ENCODE measurements at places on chromosomes 3 and 15.

DNA sequence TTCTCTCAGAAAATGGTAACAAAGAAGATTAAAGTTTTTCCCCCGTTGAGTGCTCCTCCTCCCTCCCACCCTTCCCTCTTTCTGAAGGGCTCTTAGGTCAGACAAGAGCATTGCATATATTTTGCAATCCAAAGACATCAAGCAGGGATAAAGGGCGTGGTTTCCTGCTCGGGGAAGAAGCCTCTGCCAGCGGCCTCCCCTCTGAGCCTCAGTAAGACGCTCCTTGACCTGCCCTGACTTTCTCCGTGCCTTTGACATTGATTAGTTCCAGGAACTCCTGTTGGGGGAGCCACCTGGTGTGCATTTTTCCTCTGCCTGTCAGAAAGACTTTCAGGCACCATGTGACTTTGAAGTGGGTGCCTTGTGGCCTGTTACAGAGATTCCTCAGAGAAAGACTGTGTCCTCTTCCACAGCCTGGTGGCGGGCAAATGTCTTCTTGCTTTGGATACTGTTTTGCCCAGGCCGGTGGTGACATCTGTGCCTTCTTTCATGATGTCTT lies 87.2 kb upstream of the TBL1XR1 start:
- no peak for DNase-seq

DNA sequence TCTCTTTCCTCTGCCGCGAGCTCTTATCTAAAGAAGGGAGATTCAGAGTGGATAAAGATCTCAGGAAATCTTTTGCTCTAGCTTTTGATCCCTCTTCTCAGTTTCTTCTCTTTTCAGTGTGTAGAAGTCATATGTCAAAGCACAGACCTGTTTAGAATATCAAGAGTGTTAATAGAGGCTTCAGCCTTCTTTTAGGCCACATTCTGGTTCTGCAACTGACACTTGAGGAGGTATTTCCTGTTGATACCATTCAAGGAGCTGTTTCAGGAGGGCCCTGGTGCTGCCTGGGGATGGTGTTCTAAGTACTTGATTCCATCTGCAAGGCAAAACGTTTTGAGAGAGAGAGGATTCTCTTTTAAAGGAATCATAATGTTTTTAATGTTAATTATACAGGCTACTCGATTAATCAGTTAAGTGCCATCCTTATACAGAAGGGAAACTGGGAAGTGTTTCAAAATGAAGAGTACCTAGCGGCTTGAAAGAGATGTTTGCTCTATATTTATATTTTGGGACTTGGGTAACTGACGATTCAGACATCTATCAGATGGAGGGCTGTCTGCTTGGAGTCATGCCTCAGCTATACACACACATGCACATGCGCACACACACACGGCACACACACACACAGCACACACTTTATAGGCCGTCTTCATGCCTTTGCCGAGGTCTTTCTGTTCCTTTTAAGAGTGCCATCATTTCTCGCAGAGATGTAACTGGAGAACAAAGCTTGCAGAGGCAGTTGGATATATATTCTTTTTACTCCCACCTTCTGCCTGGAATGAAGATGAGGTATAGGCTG lies 313.9 kb downstream of the PTPRG start:
- no peak for DNase-seq

DNA sequence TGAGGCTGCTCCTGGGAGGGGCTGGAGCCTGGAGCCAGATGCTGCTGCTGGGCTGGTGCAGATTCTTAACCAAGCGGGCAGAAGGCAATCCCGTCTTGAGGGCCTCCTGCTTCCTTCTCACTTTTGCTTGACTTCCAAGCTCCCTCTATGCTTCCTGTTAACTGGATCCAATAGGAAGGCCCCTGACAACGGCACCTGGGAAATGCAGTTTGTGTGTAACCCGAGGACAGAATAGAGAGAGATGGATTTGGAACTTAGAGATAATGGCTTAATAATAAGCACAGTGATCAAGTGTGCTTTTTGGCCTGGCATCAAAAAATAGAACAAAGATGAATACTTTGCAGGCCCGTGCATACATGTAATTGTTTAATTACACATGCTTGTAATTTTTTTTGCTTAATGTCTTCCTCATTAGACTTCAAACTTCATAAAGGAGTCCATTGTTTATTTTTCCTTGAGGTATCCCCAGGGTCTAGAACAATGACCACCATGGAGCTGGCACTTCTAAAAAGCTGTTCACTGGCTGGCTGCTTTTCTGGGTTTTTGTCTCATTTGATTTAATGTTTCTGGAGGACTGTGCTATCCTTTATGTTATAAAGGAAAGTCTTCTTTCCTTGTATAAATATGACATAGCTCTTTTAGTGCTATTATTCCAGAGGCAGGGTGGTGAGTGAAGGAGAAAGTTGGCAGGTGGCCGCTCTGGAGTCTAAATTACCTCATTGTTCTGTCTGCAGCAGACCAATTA lies 63.3 kb upstream of the MITF start:
- no peak for DNase-seq

DNA sequence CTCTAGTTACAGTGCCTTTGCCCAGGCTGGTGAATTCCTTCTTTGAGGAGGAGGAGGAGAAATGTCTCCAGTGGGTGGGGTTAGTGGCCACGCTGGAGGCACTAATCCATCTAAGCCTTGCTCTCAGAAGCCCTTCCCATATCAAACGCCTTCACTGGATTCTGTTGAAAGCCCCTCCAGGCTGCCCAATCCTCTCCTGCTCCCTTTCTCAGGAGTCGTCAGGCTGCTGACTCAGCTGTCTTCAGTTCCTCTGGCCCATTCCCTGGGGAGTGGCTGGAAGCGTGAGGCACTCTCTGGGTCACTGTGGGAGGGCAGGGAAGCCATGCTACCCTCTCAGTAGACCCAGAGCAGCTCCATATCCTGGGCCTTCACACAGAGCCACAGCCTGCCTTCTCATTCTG lies 2.7 kb downstream of the AP2M1 start:
- DNase-seq: no peak

- no peak for DNase-seq
These were observed 443.5 kb downstream of the OTOL1 start for GRCh38 chr3:161939918-161940620.

Data from hippocampal formation (tissue), 2 donors.